DMS79 treated with DMSO at 0.1 percent for 48 hours (cell line): ENCODE measurements at places on chromosomes 4 and X.

DNA sequence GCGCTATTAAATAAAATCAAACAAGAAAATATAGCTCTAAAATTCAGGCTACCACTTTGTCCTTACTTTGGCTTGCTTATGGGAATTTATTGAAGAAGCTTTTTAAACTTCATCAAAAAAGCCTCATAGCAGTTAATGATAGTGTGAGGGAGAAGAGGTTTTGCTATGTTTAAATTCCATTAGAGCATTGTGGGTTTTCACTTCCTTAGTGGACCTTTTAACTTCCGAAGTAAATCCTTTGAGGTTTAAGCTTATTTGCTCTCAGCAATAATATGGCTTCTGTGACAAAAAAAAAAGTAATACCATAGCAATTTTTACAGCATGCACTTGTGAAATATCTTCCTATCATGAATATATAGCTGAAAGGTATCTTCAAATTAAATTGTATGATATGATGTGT is 120.2 kb upstream of the NDST4 start:
- DNase-seq = no peak

DNA sequence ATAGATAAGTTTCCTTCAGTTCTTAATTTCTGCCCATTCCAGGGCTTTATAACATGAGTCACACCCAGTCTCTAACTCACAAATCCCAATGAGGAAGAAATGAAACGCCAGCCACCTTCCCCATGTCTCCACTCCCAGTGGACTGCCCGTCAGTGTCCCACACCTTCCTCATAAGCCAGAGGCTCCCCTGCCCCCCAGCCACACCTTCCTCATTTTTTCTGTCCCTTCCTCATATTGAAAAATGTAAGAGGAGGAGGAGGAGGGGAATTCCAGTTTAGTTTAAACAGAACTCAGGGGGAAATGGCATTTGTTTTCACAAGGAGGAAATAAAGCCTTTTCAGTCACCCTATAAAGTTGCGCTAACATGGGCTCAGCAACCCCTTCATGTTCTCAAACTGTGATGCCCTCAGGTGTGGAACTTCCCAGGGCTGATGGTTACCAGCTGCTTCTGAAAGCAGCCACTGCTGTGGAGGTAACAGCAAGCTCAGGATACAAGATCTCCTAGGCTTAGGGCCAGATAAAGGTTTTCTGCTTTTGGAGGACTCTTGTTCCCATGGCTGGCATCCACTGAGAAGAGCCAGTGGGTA is 97.8 kb downstream of the PARM1 start:
- no peak for DNase-seq

DNA sequence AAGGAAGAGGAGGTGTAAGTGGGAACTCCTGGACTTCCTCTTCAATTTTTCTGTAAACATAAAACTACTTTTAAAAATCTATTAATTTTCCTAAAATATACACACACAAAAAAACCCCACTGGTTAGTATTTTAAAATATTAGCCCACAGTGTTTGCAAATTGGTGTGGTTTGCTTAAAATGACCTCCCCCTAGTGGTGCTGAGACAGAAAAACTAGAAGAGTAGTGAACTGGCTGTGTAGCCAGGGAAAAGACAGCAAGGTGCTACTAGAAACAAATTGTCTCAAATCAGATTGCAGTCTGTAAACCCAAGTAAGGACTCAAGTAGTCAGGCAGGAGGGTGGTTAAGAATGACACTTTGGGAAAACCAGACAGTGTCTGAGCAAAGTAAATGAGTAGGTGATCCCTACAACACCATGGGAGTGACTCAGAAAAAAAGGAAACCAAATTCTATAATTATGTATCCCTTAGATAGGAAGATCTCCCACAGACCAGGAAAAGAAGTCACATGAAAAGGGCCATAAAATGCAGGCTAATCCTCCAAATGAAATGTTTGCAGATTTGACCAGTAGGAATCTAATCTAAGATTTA is 26.0 kb downstream of the AMTN start:
- no peak for DNase-seq

DNA sequence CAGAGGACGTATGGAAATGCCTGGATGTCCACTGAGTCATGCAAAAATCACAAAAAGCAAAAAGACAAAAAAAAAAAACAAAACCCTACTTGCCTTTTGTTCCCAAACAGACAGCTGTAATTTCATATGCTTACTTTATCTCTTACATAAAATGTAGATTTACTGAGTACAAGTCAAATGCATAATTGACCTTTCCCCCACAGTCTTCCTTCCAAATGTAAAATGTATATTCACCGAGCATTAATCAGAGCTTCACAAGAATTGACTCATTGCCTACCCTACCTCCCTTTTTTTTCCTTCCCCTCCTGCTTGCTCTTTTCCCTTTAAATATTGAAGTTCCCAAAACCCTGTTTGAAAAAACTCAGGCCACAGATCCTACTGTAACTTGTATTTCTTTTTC is 32.5 kb upstream of the TMPRSS11B start:
- no peak for DNase-seq

DNA sequence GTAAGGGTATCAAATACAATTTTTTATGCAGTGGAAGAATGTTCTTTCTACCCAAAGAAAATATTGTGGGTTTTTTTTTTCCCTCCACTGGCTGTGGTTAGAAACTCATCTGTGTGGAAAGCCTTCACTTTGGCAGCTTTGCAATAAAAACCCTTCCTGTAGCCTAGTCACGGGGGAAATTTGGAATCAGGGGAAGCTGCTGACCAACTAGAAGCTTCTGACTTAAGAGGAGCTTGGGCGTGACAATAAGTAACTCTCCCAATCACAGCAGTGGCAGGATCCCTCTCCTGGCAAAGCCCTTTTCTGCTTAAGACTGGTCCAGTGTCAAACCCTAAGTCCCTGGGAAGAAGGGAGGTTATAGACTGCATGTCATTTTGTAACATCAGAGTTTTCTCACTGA is 87.9 kb downstream of the LRRC66 start:
- no peak for DNase-seq

DNA sequence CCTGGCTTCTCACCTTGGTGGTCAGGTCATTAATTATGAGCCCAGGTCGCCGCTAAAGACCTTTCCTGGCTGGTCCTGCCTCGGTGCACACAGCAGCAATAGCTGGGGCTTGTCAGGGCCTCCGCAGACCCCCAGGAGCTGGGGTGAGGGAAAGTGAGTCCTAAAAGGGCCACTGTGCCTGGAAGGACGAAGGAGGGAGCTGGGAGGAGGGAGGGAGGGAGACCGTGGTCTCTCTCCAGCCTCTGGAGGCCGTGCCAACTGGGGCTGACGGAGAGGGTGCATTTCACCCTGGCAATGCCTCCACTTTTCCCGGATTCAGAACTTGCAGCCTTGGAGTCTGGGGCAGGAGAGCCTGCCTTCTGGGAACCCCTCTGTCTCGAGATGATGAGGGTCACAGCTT is 60.4 kb downstream of the CRLF2 start:
- no peak for DNase-seq

DNA sequence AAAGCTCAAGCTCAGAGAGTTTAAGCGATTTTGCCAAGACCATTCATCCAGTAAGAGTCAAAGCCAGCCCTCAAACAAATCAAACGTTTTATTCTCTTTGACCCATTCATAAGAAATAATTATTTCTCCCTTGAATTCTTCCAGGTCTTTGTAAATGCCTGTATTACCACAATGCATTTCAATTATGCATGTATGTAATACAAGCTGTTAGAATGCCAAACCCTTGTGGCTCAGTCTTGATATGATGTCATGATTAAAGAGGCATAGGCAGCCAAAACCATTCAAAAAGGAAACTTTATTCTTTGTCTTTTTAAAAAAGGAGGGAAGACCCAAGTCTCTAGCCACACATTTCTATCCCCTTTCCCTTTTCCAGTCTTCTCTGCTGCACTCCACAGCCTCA is 56.5 kb upstream of the PGM2 start:
- no peak for DNase-seq
